Astrocyte of the cerebellum (primary cell): ENCODE measurements at places on chromosomes 3 and 15.
A peak's percentile ranks its signal among the peaks of the same experiment; 100 is the strongest.

GRCh38 chr3:148845756-148846395, 18.3 kb downstream of the CPB1 start:
- DNase-seq = no peak

DNA sequence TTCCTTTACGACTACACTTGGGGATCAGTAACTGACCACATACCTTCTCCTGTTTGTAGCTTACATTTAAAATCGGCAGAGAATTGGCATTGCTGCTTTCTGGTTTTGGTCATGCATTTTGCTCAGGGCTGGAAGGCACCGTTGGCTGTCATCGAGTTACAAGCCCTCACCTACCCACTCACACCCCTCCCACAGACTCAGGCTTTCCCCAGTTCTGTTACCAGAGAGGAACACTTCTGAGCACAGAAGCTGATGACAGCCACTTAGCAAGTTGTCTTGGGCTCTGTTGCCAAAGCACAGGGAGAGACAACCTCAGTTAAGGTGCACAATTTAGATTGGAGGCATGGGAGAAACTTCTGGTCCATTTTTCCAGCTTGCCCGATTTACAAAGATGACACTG, 204.8 kb upstream of the TOPAZ1 start:
- no peak for DNase-seq

- no peak for DNase-seq
Observed at GRCh38 chr3:150184426-150185071, 213.9 kb upstream of the PFN2 start.

DNA sequence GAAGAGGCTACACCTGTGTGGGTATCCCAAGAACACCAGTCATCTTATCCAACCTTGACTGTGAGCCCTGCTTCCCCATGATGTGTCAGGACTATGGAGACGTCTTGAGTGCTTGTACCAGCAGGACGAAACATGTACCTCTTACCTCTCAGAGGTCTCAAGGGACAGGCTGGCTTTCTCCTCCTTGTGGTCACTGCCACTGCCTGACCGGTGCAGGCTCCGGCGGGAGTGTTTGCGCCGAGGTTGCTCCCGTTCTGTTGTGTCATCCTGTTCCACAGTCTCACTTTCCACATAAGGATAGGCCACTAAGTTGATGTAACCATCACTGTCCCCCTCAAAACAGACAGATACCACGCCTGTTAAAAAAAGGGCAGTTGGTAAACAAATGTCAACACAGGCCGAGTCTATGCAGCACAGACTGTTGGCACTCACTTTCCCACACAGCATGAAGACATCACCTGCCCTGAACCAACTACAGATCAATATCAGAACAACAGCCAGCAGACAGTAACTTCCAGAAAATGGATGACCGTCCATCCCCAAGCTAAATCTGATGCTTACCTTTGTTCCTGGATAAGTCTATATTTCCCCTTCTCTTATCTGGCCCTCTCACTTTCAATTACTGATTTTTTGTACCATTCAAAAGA, 14.4 kb upstream of the GMPPB start:
- DNase-seq = no peak

DNA sequence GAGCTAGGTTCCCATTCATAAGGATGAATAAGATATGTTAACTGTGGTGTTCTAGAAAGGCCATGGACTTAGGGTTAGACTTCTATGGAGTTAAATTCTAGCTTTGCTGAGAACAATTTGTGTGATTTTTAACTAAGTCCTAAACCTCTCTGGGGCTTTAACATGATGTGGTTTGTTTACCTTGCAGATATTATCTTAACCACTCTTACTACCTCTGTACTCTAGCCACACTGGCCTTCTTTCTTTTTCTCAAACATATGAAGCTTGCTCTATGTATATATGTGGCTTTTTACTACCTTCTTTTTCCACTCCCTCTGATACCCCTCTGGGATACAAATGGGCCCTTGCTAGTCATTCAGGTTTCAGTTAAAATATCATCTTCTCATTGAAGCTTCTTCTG, 108.4 kb downstream of the ZNF609 start:
- no peak for DNase-seq

DNA sequence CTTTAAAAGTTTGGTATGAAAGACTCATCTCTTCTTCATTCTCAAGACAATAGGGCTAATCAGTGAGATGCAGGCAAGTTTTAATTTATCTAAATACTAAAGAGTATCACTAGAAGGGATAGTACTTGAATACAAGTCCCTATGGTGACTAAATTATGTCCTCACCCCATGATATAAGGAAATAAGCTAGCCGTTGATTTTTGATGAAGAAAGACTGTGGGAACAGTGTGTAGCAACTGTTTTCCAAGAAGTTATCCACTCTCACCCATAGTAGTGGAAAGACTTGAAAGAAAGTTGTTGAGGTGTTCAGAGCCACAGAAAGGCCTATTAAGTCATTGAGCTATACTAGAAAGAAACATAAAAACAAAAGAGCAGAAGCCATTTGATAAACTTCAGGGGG, 36.7 kb downstream of the PIK3CA start:
- DNase-seq = no peak

- DNase-seq = peak; percentile 47
Observed at GRCh38 chr3:23264413-23264812, 61.3 kb downstream of the UBE2E2 start.

GRCh38 chr3:100005665-100006393, 108.5 kb downstream of the FILIP1L start:
- DNase-seq = no peak

DNA sequence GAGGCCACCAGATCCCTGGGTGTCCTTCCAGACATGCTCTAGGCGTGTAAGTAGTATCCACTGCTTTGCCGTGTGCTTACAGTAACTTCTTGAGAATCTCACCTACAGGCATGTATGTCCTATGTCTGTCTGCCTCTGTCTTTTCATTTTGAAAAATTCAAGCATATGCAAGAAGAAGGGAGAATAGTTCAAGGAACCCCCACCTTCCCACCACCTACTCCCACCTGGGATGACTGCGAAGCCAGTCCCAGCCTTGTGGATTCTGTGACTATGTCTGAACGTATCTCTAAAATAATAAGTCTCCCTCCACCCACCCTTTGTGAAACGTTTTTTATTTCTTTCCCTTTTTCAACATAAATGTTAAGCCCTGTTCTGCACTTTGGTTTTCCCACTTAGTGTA, 15.0 kb downstream of the CHST13 start:
- no peak for DNase-seq

DNA sequence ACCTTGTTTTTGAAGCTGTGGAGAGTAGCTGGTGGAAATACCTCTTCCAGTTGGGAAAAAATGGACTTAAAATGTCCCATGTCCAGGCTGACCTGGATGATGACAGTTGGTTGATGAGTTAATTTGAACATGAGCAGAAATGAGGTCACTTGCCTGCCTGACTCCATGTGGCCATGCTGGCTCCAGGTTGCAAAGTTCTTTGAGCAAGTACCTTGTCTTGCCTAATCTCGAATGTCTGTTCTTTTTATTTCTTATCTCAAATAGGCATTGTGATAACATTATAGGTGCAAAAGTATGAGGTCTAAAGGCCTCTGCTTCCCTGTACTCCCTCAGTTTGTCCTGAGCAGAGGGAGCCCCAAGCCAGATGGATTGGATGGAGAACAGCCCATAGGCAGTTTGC, 9.0 kb downstream of the MAPKBP1 start:
- no peak for DNase-seq

GRCh38 chr15:56174649-56175048, 69.0 kb downstream of the RFX7 start:
- no peak for DNase-seq

DNA sequence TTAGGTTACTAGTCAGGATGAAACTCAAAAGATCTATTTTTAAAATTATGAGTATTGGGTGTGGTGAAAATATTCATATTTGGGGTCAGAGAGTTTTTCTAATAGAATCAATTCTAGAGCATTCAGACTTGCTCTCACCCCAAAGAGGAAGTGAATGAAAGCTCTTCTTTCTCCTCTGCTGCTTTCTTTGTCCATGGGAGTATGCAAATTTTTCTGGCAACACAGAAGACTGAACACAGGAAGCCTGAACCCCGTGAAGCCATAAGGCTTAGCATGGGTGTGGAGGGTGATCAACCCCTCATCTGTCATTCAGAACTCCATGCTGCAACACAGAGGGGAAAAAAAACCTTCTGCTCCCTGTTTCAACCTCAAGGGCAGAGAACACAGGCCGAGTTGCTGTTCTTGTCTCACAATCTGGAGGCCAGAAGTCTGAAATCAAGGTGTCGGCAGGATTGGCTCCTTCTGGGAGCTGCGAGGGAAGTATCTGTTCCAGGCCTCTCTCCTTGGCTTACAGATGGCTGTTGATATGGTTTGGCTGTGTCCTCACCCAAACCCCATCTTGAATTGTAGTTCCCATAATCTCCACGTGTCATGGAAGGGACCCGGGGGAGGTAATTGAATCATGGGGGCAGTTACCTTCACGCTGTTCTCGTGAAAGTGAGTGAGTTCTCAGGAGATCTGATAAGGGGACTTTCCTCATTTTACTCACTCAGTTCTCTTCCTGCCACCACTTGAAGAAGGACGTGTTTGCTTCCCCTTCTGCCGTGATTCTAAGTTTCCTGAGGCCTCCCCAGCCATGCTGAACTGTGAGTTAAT, 33.7 kb upstream of the CD47 start:
- DNase-seq = no peak

DNA sequence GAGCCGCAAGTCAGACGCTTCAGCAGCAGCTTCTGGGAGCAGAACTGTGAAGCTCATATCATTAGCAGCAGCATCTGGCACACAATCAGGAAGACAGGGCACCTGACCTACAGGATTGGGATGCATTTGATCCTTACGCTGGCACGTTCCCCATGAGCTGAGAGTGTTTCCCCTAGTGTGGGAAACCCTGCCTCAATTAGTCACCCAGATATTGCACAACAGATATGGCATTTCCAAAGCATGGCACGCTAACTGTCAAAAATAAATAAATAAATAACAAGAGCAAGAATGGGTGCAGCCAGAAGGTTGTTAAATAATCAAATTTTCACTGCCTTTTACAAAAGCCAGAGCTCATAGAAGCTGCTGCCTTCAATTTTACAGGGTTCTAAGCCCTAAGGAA, 189.6 kb upstream of the THBS1 start:
- DNase-seq = no peak

DNA sequence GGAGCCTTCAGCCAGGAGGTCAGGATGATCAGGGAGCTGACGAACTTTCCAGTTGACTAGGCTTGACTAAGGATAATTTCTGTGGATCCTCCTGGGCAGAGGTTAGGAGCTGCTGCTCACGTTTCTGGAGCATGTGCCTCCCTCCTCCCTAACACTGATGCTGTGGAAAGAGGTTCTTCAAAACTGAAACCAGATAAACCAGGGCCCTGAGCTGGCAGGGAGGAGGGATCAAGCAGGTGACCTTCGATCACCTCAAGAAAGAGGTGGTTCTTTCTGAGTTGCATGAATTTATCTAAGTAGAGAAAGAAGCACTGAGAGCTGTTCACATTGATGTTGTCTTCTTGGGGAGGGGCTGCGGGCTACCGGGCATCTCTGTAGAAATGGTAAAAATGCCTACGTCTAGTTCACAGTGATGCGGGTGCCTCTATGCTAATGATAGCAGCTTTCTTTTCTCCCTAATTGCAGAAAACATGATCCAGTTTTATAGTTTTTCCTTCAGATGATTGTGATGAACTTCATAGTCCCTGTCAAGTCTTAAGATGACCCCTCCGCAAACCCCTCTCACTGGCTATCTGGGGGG, 332.7 kb upstream of the LRRFIP2 start:
- DNase-seq = no peak

DNA sequence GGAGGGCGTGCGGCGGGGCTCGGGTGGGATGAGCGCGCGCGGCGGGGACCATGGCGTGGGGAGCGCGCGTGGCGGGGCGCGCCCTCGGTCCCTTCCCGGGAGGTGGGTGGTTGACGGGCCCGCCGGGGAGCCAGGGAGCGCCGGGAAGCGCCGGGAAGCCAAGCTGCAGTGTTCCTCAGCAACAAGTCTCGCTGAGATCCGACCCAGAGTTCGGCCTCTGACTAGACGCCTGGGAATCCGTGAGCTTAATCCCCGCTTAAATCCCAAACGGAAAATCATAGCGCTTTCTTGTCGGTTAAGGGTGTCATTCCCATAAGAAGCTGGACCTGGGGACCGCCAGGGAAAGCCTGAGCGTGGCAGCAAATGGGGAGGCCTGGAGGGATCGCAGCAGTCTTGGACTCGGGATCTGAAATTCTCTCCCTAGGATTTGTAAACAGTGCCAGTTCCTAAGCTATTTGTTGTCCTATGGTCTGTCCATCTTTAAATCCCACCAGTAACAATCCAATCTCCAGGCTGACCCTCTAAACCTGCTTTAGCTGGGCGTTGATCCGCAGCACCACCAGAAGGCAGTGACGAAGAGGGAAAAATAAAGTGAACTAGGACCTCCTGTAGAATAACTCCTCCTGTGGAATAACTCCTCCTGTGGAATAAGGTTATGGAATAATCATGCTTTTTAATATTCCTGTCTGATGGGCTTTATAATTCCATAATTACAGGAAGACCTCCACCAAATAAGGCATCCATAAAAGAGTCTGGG, 570 bp upstream of the NEDD4 start:
- DNase-seq = peak; percentile 28

DNA sequence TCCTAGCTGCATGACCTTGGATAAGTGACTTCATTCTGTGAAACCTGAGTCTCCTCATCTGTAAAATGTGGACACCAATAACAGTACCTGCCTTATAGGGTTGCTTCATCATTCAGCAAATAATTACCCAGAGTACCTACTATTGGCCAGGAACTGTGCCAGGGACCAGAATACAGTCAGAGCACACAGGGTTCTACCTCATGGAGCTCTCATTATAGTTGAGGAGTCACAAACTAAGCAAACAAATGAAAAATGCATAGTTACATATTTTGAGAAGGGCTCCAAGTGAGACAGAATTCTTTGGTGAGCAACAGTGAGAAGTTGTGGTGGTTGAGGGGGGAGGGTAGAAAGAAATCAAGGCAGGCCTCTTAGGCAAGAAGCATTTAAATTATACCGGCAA, 308.6 kb upstream of the WNT5A start:
- DNase-seq = no peak

DNA sequence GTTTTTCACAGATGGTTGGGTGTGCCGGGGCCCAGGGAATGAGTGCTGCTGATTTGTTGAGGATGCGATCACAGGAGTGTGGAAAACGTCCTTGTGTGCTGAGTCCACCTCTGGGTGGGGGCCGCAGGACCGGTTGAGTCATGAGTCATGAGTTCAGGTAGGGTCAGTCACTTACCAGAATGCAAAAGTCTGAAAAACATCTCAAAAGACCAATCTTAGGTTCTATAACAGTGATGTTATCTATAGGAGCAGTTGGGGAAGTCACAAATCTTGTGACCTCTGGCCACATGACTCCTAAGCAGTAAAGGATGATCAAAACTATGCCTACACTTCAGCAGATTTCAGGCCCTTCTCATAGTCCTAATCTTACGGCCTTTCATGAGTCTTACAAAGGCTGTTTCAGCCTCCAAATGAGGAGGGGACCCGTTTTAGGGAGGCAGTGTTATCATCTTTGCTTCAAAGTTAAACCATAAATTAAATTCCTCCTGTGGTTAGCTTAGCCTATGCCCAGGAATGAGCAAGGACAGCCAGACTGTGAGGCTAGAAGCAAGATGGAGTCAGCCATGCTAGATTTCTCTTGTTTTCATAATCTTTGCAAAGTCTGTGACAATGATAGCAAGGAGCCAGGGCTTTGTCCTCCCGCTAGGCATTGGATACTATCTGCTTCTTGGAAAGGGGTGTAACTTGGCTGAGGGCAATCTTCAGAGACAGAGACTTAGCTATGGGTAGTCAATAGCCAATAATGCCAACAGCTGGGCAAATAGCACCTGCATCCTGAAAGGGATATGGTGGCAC, 30.6 kb upstream of the PIAS1 start:
- DNase-seq = no peak
